ENCODE measurements at places on chromosomes 4 and X.

GRCh38 chrX:28670074-28670473 lies 82.8 kb downstream of the IL1RAPL1 start:
- no peak for DNase-seq

DNA sequence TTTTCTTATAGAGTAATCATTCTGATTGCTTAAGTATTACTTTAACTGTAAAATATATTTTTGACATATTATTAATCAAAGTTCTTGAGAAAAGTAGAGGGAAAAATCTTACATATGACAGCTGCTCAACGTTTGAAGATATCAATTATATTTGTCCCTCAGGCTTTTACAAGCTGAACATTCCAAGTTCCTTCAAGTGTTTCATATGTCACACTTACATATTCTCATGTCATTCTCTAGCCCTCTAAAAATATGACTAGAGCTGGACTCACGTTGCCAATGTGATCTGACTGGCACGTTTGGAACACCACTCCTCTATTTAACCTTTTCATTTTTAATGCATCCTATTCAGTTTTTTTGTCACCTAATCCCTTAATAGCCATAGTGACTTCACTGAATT lies 492.9 kb downstream of the PCDH18 start:
- DNase-seq = no peak

DNA sequence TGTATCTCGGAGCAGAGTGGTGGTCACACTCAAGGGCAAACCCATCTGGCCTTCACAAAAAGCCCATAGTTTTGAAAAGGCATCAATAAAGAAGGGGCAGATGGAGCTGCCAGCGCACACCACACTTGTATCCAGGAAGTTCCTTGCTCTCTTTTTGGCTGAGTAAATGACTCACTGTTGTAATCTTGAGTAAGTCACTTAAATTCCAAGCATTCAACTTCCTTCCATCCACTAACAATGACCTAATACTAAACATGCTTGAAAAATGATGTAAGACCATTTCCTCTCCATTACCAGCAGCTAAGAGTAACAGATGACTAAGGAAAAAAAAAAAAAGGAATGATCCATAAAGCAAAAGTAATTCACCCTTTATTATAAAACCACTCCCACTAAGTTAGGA lies 32.4 kb upstream of the MYOZ2 start:
- DNase-seq = no peak

DNA sequence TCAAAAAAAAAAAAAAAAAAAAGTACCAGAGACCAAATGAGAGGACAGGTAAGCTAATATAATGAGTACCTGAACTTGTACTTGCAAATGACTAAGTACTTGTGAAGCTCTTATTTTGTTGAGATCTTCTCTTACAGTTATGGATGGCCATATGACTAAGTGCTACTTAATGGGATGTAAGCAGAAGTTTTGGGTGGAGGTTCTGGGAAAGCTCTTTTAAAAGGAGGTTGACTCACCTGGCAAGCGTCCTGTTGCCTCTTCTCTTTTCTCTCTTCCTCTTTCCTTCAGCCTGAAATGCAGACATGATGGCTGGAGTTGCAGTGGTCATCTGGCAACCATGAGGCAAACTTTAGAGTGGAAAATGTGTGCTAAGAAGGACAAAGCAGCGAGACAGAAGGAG lies 36.9 kb upstream of the MED14 start:
- DNase-seq = no peak

DNA sequence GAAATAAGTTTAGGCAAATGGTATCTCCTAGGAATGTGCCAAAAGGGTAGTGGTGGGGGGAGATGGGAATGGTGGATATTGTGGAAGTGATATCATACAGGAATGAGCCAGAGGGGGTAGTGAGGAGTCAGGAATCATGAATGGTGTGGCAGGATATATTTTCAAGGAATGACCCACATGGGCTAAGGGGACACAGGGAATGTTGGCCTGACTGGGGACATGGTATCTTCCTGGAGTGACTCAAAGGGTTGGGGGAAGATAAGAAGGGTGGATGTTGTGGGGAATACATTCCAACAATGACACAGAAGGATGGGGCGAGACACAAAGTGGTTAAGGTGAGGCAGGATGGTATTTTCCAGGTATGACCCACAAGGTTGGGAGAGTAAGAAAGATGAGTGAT lies 60.6 kb downstream of the MAOA start:
- DNase-seq = no peak

DNA sequence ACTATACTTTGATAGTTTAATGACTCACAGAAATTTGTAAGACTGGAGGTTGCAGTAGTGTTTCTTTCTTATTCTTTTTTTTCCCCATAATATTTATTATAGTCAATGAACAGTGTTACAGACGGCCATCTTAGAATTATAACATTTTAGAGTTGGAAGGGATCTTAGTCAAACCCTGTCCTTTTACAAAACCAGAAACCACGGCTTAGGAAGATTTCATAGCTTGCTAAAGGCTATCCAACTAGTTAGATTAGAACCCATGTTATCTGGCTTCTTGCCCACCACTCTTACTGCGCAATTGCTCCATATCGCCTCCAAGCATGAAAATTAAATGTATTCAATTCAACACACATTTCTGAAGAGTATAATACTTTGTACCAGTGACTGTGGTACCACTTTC lies 1.1 kb downstream of the XIAP start:
- no peak for DNase-seq

DNA sequence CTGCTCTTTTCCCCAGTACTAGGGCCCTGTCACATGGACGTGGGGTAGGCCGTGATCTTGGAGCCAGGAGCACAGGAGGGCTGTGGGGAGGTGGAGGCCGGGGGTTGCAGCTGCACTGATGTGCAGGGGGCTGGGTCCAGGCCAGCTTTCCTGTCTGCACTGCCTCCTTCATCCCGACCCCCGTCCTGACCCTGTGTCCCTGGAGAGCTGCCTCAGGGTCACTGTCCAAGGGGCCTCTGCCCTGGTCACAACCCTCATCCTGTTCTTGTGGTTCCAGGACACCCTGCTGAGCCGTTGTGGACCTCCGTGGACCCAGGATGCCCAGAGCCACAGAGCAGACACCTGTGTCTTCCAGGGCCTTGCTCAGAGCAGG lies 91.7 kb upstream of the ADRA2C start:
- no peak for DNase-seq
